ENCODE measurements at places on chromosomes 4 and X.

- no peak for DNase-seq
Observed at GRCh38 chr4:89752932-89753598, 83.9 kb downstream of the SNCA start.

- DNase-seq: no peak
Observed at GRCh38 chr4:169047956-169048355, 37.9 kb upstream of the CBR4 start.

DNA sequence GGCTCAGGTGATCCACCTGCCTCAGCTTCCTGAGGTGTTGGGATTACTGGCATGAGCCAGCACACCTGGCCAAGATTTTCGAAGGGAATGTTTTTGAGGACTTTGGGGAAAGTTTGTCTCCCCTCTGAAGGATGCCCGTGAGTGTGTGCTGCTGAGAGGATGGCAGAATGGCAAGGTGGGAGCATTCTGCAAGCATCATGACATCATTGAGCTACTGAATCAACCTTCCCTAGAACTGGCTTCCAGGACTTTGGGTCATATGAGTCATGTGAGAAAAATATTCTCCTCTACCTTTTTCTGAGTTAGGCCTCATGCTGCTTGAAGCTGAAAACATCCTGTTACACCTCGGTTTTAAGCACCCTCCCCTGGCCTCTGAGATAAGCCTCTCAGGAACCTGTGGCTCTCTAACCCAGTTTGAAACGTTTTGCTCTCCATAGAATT, 31.0 kb downstream of the TMEM131L start:
- DNase-seq: no peak

DNA sequence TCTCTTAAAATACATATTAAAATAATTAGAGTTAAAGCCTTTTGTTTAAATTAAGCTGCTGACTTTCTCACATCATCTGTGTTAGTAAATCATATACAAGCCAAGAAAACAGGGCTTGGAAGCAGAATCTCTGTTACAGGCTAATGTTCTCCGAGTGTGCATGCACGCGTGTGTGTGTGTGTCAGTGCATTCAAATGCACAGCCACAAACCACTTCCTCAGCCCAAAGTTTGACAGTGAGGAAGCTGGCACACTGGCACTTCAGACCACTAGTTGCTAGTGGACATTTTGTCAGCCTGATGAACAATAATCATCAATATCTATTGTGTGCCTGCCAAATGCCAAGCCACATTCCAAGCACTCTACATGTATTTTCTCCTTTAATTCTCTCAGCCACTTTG, 5.6 kb downstream of the MAOB start:
- DNase-seq: no peak

- DNase-seq: no peak
Observed at GRCh38 chr4:25313201-25313895, 774 bp downstream of the ZCCHC4 start.

- DNase-seq: no peak
Observed at GRCh38 chrX:14865201-14865600, 7.7 kb downstream of the FANCB start.

GRCh38 chrX:39950018-39950688, 147.6 kb downstream of the BCOR start:
- no peak for DNase-seq

DNA sequence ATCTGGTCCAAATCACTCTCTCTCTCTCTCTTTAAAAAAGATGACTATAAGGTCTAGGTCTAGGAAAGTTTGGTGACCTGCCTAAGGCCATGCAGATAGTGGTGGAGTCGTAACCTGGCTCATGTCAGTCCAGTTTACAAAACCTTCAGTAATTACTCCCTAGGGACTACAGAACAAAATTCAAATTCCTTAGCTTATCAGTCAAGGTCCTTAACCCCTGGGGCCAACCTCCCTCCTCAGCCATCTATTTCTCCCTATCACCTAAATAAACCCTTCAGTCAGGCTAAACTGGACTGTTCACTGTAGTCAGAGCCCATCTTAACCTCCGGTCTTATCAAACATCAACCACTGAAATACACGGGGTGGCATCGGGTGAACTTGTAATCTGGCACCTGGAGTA, 68.9 kb downstream of the MAP3K15 start:
- no peak for DNase-seq

DNA sequence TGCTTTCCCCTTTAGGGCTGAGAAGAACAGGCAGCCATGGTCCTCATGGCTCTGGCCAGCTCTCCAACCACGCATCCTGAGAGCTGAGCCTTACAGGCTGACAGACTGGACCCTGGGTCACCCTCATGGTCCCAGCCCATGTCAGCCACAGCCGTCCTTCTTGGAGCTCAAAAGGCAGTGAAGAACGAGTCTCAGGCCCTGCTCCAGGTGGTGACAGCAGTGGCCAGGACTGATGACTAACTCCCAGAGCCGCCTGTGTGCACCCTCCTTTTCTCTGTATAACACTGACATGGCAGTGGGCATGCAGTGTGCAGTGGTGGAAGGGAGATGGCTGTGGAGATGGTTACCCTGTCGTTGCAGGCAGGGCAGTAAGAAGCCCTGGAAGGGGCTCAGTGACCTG, 10.3 kb upstream of the DUSP9 start:
- DNase-seq: no peak
